ENCODE measurements at places on chromosomes 16 and 17.
A peak's percentile ranks its signal among the peaks of the same experiment; 100 is the strongest.

- no peak for DNase-seq
These were observed 18.8 kb downstream of the USP22 start for GRCh38 chr17:21024024-21024423.

- no peak for DNase-seq
These were observed 108.1 kb downstream of the ADCY9 start for GRCh38 chr16:4008116-4008515.

DNA sequence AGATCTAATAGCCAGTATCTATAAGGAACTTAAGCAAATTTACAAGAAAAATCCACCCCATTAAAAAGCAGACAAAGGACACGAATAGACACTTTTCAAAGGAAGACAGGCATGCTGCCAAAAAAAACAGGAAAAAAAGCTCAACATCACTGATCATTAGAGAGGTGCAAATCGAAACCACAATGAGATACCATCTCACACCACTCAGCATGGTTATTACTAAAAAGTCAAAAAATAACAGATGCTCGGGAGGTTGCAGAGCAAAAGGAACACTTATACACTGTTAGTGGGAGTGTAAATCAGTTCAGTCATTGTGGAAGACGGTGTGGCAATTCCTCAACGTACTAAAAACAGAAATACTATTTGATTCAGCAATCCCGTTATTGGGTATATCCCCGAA, 9.6 kb downstream of the STX8 start:
- no peak for DNase-seq

DNA sequence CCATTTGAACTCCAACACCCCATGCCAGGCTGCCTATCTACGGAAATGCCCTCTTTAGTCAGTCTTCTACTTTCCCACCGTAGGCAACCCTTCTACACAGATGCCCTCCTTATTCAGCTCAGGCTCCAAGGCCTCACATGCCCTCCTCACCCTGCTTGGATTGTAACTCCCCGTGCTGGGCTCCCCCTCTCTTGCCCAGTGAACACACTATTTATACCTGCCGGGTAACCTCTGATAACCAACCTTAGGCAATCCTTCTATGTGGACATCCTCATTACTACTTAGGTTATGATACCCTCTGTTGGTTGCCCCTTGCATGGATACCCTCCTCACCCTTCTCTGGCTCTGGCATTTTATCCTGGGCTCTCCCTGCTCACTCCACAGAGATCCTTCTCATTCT, 50.3 kb downstream of the NFAT5 start:
- no peak for DNase-seq

GRCh38 chr16:1909561-1910231, 8.5 kb downstream of the HS3ST6 start:
- DNase-seq = no peak

- DNase-seq = no peak
These were observed 6.6 kb downstream of the PNMT start for GRCh38 chr17:39674702-39675389.

DNA sequence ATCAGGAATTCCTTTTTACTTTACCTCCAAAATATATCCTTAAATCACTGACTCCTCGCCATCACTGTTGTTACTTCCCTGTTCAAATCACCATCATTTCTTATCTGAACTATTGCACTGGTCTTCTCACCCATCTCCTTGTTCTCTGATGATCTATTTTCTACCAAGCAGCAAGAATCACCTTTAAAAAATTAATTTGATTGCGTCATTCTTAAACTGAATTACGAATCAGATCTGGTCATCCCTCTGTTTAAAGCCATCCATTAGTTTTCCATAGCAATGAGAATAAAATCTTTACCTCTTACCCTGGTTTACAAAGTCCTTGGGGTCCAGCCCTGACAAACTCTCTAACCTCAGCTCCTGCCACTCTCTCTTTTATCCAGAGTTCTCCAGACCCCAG, 14.6 kb downstream of the PCTP start:
- DNase-seq = no peak

DNA sequence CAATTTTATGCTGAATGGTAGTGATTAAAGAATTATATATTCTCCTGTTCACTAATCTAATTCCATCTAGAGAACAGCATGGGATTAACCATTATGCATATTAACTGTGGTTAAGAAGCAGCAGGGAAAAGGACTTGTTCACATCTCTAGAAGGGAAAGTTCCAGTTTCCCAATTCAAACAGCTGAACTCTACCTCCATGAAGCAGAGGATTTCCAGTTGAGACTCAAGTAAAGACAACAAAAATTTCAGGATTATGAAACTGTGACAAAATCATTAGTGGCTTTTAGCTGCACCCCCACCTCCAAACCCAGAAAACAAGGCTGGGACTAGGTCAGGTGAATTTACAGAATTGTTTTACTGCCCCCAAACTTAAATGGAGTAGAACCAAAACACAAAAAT, 73.6 kb downstream of the USP32 start:
- no peak for DNase-seq

DNA sequence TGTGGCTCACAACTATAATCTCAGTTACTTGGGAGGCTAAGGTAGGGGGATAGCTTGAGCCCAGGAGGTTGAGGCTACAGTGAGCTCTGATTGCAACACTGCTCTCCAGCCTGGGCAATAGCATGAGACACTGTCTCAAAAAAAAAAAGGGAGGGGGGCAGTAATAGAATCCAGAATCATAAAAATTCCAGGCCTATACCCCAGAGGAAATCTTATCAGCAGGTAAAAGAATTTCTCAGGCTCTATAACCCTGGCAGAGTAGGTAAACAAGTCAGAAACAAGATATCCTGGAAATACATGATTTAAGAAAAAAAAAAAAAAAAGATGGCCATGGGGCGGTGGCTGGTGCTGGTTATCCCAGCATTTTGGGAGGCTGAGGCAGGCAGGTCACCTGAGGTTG, 12.9 kb downstream of the SPAG9 start:
- DNase-seq = no peak

DNA sequence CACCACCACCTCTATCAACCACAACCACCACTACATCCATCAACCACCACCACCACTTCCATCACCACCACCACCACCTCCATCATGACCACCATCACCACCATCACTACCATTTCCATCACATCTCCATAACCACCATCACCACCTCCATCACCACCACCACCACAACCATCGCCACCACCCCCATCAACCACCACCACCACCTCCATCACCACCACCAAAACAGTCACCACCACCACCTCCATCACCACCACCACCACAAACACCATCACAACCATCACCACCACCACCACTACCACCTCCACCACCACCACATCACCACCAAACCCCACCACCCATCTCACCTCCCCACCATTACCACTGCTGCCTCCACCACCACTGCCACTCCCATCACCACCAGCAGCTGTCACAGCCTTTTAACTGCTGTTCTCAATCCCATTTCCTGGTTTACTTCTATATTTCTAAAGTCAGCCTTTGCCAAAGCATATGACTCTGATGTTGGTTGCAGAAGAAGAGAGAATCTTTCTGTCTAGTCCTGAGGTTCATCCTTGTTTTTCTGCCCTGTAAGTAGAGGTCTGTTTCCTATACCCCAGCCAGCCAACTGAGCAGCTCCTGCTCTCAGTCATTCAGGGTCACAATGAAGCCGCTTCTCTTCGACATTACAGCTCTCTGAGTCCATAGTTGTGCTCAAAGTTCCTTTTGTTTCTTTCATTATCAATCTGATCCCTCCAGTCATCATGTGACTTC, 14.0 kb downstream of the MARCHF10 start:
- no peak for DNase-seq

DNA sequence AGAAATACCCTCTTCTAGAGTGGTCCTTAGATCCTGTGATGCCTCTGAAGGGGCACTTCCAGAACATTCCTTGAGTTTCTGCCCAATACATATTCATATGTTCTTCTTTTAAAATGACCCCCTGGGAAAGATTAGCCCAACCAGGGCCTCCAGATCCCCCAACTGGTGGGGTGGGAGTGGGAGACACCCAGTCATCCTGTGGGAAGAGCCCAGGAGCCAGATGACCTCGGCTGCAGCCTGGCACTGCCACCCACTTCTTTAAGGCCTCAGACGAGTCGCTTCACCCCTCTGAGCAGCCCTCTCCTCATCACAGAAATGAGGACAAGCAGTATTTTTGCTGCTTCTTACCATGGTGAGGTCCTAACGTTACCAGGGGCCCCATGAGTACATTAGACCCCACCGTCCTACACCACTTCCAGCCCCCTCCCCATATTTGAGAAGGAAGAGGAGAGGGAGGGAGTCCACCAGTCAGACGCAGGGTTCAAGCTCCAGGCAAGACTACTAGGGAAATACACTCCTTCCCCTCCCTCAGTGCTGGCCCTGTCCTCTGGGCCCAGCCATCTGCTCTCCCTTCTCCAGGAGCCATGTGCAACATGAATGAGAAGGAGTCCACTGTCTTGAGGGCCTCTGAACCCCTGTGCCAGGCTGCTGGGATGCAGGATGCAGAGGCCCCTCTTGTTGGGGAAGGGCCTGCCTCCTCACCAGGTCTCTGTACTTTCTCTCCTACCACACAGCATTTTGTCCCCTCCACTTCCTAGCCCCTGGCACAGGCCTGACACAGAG, 11.8 kb downstream of the MPO start:
- DNase-seq = no peak

- no peak for DNase-seq
These were observed 15.9 kb upstream of the FBXO47 start for GRCh38 chr17:38982858-38983746.

- no peak for DNase-seq
These were observed 44.9 kb upstream of the POLR3E start for GRCh38 chr16:22252317-22252716.

- no peak for DNase-seq
These were observed 138.7 kb upstream of the RPH3AL start for GRCh38 chr17:491086-492021.

DNA sequence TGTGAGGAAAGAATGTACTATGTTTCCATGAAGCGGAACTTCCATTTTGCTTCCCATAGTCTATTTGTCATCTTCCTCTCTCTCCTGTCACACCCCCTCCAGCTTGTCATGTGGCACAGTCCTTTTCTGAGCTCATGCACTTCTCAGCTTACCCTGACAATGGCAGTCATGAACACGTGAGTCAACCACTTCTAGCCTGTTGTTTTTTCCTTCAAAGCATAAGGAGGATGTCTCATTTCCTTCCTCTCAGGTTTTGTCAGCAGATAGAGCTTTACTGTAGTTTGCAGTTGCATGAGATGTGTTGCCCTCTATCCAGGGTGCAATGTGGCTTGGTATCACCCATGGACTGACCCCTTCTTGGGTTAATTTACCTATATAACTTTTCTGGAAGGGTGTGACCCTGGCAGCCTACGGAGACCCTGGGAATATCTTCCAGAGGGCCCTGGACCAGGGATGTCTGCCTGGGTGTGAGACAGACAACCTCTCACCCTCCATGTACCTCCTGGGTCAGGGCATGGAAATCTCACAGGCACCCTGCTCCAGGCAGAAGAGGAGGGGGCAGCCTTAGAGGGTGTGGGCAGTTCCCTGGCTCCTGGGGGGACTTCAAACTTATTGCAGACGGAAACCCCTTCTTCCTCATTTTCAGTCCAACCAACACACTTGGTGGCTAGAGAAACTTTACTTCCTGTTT, 4.0 kb upstream of the ZNF267 start:
- peak; percentile 56 for DNase-seq

DNA sequence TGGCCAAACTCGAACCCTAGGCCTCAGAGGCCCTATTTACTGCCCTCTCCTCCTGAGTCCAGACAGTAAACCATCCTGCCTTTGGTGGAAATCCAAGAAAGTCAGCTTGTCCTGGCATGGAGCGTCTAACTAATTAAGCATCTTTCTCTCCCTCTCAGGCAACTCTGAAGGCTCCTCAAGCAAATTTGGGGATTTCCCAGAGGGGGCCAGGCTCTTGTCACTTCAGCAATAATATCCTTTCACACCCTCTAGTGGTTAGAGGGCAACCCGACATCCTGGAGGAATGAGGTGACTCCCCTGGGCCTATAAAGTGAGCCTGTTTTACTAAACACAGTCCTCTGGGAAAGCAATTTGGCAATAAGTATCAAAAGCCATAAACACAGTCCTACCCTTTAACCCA, 60.4 kb downstream of the NOG start:
- DNase-seq = peak; percentile 25

GRCh38 chr16:66035096-66035495, 331.4 kb upstream of the CDH5 start:
- no peak for DNase-seq

GRCh38 chr16:30659507-30660423, 1.5 kb downstream of the FBRS start:
- DNase-seq = peak; percentile 32

GRCh38 chr17:30235386-30236296, at the start of gene SLC6A4:
Gene SLC6A4, minus strand, starts transcription at chr17:30235697. Its CDS starts 13,739 bp downstream, at chr17:30221958.
- DNase-seq = no peak

- no peak for DNase-seq
These were observed 10.7 kb downstream of the SCGB1C2 start for GRCh38 chr17:147796-148740.

GRCh38 chr17:81517339-81518112, 4.9 kb upstream of the ACTG1 start:
- no peak for DNase-seq

- no peak for DNase-seq
These were observed 139.0 kb downstream of the HS3ST3A1 start for GRCh38 chr17:13462673-13463124.

DNA sequence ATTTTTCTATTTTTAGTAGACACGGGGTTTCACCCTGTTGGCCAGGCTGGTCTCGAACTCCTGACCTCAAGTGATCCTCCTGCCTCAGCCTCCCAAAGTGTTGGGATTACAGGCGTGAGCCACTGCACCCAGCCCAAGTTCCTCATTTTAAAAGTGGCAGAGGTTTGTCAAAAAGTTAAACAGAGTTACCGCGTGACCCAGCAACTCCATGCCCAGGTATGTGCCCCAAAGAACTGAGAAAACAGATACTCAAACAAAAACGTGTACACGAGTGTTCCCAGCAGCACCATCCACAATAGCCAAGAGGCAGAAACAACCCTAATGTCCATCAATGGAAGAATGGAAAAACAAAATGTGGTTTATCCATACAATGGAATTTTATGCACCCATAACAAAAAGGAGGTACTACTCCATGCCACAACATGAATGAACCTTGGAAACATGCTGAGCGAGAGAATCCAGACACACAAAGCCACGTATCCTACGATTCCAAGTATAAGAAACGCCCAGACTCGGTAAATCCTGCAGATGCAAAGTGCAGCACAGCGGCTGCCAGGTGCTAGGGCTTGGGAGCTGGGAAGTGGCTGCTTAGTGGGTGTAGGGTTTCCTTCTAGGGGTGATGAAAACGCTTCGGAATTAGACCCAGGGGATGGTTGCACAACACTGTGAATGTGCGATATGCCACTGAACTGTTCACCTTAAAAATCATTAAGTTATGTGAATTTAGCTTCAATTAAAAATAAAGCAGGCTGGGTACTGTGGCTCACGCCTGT, 24.8 kb downstream of the ADCY9 start:
- DNase-seq = no peak

GRCh38 chr17:61140081-61140786, 259.4 kb upstream of the TBX2 start:
- DNase-seq = no peak

GRCh38 chr16:65476448-65476955, 354.6 kb upstream of the CDH11 start:
- no peak for DNase-seq

GRCh38 chr16:46743232-46743719, 4.9 kb downstream of the MYLK3 start:
- no peak for DNase-seq
